ENCODE measurements at places on chromosomes 3 and 15.
A peak's percentile ranks its signal among the peaks of the same experiment; 100 is the strongest.

DNA sequence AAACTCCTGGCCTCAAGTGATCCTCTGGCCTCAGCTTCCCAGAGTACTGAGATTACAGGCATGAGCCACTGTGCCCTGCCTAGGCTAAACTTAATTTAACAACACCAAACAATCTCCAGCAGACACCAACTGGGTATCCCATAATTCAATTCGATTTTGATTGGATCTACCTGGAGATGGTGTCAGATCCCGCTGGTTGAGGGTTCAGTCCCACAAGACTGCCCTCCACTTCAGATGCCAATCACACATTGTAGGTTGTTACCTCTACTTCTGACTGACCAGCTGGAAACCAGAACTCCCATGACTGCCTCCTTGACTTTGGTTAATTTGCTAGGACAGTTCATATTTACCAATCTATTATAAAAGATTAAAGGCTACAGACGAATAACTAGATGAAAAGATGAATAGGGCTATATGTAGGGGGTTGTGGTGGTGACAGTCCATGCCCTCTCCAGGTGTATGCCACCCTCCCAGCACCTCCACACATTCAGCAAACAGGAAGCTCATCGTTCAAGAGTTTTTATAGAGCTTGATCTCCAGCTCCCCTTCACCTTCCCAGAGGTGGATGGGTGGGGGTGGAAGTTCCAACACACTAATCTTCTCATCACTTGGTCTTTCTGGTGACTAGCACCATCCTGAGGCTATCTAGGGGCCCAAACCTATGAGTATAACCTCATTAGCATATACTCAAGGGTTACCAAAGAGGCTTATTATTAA is 9.3 kb downstream of the B2M start:
- no peak for DNase-seq

GRCh38 chr3:193773266-193774220 is 180.5 kb downstream of the OPA1 start:
- no peak for DNase-seq

DNA sequence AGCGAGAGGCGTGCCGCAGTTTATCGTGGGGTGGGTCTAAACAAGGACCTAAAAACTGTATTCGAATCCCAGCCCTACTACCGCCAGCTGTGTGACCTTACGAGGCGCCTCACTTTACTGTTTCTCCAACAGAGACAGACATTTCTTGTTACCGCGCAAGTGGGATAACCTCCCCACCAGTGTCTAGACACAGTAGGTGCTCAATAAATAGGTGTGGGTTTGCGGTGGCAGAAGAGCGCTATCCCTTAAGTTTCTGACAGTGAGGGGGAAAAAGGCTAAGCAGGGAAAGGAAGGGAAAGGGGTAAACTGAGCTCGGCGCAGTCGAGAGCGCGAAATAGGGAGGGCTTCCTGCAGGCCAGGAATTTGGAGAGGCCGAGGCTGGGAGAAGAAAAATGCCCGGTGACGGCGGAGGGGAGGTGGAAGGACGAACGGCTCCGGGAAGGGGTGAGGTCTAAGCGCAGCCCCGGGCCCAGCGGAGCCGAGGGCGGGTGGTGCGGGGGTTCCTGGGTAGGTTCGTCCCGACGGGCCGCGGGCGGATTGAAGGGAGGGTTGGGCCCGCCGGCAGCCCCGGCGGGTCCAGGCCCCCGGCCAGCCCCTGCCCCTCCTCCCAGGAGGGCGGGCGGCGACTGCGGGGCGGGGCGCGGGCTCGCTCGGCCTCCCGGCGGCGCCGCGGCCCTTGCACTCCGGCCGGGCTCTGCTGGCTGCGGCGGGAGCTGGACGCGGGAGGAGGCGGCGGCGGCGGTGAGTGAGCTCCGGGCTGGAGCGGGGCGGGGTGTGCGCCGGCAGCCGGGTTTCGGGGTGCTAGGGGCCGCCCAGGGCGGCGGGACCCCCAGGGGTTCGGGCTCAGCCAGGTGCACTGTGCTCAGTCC is at the start of gene CGNL1:
CGNL1 (plus strand) TSS at position 679 of the 869 bp plus-strand sequence. CDS start 61,495 bp downstream, outside the sequence.
- DNase-seq = no peak

DNA sequence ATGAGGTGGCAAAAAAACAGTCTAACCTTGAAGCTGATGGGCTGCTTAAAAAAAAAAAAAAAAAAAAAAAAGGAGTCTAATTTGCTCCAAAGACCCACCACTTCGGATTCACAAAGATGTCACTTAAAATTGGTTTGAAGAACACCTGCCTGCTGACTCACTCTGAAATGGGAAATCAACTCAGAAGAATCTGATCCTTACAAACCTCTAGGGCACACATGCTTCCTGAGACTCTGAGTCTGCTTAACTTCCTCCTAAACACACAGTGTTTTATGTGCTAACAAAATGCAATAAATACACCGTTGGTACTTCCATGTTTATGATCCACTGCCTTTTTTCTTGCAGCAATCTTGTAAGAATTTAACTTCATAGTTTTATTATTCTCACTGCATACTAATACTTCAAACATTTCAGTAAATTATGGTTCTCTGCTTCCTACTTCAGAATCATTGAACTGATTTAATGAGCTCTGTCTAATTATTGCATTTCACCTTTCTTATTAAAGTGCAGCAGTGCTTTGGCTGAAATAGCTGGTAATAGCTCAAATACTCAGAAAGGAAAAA is 73.0 kb upstream of the FRMD4B start:
- DNase-seq = no peak

DNA sequence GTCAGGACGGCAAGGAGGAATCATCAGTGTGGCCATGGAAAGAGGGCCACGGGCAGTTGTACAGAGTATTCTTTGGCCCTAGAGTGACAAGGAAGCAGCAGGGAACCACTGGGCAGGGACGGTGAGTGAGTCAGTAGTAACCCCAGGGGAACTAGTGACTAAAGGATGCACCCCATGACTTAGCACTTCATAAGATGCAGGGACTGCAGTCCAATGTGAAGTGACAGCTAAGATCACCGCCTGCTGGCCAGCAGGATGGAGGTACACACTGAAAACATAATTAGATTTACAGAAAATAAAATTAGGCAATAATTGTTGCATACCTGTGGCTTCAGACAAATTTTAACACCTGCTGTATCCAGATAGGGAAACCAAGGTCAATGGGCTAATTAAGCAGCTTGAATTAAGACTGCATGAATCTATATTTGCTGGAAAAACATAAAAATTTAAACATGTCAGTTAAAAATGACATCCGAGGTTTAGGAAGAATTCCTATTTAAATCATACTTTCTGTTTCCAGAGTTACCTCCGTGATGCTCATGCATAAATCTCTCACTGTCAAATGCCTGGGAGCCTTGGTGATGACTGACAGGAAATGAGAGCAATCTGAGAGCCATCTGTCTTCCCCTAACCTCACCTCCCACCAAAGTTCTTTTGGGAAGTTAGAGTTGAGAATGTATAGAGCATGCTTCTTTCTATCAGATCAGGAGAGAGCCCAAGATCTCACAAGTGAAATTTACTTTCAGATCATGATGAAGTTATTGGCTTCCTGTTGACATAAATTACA is 56.5 kb downstream of the DCLK3 start:
- DNase-seq = no peak

DNA sequence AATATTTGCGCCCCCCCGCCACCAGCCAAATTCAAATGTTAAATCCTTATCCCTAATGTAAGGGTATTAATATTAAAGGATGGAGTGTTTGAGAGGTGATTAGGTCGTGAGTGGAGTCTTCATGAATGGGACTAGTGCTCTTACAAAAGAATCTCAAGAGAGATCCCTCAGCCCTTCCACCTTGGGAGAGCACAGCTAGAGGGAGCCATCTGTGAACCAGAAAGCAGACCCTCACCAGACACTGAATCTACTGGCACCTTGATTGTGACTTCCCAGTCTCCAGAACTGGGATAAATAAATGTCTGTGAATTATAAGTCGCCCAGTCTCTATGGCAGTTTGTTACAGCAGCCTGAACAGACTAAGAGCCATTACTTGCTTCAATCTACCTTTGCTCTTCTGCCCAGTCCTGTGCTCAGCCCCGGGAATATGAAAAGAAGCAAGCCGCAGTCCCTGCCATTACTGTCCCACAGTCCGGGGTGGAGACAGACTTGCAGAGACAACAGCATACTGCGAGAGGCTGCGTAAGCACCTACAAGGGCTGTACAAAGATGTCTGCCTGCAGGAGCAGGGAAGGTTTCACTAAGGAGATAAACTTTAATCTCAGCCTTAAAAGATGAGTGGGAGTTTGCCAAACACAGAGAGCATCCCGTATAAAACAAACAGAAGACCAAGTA is 110.7 kb upstream of the TMCO5A start:
- DNase-seq = no peak

- DNase-seq = peak; percentile 10
Measured at GRCh38 chr15:65326117-65326526, 21.6 kb downstream of the RNU5B-1 start.

GRCh38 chr3:64107190-64107589 is 83.9 kb upstream of the PSMD6 start:
- no peak for DNase-seq

DNA sequence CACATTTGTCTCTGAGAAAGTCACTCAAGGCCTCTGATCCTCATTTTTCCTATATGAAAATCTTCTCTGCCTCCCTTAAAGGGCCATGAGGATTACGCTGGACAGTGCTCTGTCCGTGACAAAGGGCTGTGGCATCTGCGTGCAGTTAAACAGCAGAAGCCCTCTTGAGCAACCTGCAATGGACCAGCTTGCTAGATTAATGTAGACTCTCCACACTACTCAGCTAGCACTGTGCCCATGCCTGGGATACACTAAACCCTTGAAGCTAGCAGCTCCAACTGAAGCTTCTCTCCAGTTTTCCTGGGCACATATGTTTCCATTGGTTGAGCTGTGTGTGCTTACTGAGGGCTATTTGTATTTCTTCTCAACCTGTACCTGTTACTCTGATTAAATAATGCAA is 303.8 kb downstream of the RPLP1 start:
- no peak for DNase-seq

DNA sequence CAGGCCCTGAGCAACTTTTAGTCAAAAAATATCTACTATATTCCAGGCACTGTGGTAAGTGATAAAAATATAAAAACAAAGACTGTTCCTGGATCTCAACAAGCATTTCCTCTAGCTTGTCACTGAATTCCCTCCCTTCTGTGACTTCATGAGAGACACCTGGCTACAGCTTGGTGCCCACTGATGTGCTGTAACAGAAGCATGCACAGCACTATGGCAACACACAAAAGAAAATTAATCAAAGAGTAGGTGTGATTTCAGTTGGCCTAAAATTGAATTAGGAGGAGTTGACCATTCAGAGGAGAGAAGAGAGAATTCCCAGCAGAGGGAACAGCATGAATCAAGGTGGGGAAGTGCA is 158.9 kb upstream of the LPP start:
- DNase-seq = no peak

GRCh38 chr3:8727605-8728512 is 5.7 kb upstream of the CAV3 start:
- DNase-seq = peak; percentile 52

DNA sequence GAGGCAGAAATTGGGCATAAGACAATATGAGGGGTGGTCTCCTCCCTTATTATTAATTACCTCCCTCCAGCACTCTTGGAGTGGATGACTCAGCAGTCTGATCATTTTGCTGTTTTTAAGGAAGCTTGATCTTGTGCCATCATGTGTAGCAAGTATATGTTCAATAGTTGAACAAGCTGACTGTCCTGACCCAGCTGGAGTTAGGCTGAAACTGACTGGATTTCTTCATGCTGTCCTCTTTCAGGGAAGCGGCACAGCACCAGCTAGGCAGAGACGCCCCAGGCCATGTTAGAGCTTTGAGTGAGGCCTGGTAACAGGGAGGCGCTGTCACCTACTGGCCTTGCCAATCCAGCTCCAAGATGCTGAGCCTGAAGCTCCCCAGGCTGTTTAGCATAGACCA is 54.4 kb upstream of the KIF23 start:
- DNase-seq = no peak

DNA sequence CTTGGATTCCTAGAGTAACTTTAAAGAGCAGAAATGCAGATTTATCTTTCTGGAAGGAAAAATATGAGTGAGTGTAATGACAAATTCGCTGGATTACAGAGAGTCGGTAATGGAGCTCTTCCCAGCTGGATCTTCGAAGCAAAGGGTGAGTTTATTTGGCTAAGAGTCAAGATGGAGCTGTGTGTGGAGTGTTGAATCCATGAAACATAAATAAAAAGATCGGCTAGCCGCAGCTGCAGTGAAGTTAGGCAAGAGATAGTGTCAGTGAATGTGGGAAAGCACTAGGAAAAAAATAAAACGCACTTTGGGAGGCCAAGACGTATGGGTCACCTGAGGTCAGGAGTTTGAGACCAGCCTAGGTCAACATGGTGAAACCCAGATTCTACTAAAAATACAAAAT is 10.3 kb downstream of the NAALADL2 start:
- DNase-seq = no peak

DNA sequence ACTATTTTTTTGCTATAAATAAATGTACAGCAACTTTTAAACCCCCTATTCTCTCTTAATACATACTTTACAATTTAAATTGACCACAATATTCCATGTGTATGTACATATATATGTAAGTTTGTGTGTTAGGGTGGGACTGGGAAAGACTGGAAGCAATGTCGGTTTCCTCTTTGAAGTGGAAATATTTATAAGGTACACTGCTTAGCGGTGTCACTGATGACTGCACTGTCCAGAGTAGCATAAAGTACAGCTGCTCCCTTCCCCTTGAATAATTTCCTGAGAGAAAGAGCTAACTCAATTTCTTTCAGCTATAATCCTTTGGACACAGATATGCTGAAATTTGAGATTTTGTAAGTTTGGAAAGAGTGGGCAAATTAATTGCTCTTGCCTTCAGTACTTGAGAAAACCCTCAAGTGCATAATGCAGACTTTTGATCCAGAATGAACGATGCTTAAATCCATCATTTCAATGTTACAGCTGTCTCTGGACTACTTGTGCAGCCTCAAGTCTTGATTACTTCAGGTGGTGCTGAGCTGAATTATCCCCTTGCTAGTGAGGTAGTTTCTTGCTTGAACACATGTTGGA is 267.0 kb upstream of the CFAP20DC start:
- no peak for DNase-seq

DNA sequence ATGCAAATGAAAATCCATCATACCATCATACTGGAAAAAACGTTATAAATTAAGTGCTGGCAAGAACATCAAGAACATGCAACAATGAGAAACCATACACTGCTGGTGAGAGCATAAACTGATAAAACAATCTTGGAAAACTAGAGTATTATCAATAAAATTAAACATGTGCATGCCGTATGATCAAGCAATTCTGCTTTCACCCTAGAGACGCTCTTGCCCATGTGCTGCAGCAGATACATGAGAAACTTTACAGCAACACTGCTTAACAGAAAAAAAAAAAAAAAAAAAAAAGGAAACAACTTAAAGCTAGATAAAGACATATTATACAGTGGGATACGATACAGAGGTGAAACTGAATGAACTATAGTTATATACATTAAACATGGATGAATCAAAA is 21.8 kb downstream of the SPG11 start:
- no peak for DNase-seq

All from NCI-H2029 treated with DMSO at 0.1 percent for 48 hours (cell line).